ENCODE measurements at places on chromosomes 7 and 10.

DNA sequence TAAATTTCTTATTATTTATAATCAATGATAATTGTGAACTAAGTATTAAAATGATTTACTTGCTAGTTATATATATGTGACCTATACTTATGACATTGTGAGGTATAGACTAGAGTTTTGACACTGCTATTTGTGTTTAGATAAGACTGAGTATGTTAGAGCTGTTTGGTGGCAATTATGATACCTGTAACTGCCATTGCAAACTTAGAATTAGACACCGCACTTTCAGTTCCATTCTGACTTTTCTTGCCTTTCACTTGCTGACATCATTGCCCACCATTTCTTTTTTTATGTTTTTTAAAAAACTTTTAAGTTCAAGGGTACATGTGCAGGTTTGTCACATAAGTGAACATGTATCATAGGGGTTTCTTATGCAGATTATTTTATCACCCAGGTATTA is 214.5 kb downstream of the MBL2 start:
- no peak for DNase-seq

- DNase-seq, result no peak
Measured at GRCh38 chr7:157432957-157433576, 96.3 kb downstream of the DNAJB6 start.

DNA sequence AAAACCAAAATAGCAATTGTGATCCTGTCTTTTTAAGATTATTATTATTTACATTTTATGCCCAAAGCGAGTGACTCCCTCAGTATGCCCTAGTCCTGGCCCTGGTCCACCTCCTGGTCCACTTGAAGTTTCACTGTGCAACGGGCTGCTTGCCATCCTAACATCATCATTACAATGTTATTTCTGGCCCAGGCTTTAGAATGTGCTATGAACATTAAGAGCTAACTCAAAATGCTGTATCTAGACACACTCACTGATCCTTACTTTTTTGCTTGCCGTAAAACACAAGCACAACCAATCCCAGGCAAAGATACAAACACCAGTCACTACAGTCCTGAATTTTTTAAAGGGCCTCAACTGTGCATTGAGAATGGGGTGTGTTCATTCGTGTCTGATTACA is 38.4 kb downstream of the RHOBTB1 start:
- no peak for DNase-seq

DNA sequence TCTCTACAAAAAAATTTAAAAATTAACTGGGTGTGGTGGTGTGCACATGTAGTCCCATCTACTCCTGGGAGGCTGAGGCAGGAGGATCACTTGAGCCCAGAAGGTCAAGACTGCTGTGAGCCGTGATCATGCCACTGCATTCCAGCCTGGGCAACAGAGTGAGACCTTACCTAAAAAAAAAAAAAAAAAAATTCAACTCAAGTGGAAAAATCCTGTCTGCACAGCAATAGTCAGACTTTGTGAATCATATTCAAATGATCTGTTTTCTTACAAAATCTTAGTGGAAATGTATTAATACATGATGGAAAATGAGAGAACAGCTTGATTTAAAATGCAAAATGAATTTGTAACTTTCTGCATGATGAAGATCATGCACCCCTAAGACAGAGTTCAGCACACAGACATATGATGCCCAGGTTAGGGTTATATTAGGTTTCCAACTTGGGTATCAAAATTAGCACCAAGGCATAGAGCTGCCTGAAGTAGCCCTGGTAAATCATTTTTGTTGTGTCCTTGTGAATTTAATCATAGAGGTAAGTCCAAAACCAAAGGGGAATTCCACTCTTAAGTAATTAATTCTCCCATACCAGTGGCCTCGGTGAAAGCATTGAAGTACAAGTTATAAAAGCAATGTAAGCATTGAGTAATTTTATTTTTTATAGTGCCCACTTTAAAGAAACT is 93.8 kb downstream of the ADD3 start:
- DNase-seq, result no peak

DNA sequence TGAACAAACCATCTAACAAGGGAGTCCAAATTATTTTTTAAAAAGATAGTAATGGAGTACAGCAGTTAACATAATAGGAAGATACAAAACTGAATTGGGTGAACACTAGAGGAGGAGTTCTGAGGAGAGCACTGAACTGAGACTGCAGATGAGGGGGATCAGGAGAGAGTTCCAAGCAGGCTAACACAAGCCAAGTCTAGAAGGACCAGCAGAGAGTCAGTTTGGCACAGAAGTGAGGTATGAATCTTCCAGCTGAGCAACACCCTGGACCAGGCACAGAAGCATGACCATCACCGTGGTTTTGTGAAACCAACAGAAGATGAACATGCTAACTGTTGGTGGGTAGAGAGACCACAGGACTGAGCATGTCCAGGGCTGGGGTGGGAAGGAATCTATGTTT is 30.8 kb upstream of the PLCE1 start:
- no peak for DNase-seq

DNA sequence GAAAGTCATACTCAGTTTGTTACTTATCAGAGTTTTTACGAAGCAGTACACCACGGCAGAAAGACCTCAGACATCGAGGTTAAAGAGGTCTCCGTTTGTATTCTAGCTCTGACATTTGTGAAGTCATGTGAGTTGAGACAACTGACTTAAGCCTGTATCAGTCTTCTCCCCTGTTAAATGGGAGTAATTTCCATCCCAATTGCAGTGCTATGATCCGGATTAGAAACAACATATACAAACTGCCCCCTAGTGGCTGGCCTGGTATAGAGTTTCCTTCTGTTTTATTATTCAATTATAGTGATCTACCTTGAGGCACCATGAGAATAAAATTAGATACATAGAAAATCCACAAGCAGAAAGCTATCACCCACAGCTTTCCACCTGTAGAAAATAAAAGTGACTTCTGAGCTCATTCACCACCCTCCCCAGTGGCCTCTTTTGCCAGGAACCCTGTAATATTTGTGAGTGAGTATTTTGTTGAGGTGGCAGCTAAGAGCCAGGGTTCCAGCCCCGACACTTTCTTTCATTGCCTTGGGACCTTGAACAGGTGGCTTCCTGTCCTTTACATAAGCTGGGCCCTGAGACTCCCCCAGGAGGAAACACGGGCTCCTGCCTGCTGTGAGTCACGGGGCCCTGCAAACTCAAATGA is 607.2 kb upstream of the MGMT start:
- DNase-seq, result no peak

DNA sequence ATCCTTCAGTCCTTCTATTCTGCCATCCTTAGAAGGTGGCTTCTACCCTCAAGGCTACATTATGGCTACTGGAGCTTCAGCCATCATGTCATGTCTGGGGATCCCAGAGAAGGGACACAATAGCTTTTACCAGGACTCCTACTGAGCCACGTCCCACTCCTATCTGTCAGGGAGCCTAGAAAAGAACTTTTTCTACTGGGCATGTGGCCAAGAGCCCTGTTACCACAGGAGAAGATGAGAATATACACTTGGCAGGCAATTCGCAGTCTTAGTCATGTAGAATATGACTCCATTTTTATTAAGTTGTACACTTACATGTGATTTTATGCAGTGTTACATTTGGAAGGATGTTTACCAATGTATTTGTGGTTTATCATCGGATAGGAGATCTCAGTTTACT is 64.6 kb upstream of the KCNMA1 start:
- no peak for DNase-seq

GRCh38 chr7:131955679-131956078 is 399.3 kb upstream of the PODXL start:
- no peak for DNase-seq

DNA sequence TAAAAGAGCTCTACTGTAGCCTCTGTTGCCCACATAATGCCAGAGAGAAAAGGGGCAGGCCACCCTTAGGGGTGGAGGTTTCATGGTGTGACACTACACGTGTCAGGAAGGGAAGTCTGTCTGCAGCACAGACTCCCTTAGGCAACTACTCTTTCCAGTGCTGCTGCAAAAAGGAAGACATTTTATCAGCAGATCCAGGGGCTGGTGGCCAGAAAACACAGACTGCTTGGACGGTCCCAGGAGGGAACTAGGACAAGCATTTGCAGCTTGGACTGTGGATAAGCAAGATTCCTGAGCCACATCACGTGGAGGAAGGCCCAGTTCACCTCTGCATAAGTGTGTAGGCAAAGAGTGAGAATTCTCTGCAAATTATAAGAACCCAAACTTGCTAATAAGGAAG is 220.8 kb downstream of the FANK1 start:
- DNase-seq, result no peak

GRCh38 chr10:72356115-72356514 is 1.4 kb upstream of the DNAJB12 start:
- no peak for DNase-seq

DNA sequence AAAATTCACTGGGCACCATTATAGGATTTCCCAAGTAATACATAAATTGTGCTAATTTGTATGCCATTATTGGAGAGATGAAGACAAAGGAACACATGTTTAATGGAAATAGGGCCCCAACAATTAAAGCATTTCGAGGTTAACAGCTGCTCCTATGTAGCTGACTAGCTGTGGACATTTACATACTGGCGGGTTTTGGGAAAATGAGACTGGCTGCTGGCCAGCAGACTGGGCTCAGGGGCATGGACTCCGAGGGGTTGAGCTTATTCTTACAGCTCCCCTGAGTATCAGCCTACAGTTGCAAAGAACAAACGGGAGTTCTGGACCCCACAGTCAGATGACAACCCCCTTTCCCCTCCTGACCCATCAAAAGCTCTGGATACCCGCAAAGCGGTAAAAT is 91.9 kb upstream of the MYO3A start:
- DNase-seq, result no peak

DNA sequence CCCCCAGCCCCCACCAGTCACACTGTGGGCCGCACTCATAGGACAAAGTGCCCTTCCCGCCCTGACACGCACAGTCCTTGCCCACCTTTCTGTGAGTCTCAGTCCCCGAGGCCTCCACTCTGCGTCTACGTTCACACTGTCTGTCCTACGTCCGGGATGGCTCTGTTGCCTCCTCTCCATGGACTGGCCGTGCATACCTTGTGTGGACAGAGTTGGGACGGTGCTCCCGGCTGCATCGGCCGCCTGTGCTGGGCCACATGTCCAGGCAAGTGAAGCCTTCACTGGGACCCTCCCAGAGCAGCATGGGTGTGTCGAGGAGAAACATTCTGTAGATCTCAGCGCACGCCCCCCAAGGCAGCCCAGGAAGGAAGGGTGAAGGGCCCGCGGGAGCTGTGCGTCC is 239.0 kb downstream of the MGMT start:
- no peak for DNase-seq

DNA sequence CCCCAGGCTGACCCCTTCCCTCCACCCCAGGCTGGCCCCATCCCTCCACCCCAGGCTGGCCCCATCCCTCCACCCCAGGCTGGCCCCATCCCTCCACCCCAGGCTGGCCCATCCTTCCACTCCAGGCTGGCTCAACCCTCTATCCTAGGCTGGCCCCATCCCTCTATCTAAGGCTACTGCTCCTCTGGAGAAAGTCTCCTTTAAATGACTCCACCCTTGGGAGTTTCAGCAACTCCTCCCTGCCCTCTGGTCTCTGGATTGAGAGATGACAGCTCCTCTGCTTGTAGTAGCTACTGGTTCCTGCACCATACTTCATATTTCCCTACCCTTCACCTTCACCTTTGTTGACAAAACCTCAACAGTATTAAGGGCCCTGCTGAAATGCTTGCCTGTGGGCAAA is 8.5 kb downstream of the PRLHR start:
- no peak for DNase-seq

GRCh38 chr7:30323006-30323355 is 38.6 kb downstream of the ZNRF2 start:
- DNase-seq, result no peak

DNA sequence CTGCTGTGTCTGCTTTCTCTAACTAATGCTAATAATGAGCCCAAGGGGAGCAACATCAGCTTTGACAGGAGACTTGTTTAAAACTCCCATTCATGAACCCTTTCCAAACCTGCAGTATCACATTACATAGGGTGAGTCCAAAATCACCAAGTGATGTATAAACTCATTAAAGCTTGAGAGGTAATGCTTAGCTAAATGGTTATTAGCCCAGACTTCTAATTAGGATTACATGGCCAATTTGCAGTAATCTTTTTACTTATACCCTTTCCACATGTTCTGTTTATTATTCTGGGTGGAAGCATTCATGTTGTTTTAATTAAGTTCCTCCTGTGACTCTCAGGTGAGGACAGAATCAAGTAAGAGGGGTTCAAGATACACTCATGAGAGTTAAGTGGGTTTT is 17.5 kb downstream of the ZNF138 start:
- no peak for DNase-seq

- no peak for DNase-seq
Measured at GRCh38 chr10:106655165-106655564, 509.3 kb downstream of the SORCS1 start.

DNA sequence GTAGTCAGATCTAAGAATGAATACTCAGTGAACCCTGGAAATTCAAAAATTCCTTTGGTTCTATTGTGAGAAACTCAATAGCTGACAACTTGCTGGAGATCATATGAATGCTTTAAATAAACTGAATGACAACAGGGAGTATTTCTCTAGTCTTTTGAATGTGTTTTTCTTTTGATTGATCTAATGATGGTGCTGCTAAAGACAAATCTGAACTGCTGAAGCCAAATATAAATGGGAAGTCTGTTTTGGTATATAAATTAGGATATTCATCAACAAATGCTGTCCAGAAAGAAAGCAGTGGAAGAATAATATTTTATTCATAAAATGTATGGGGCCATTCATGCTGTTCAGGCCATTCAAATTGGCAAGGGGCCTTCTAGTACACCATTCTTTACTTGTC is 79.4 kb downstream of the ITGB1 start:
- DNase-seq, result no peak

- DNase-seq, result peak; percentile 76
Measured at GRCh38 chr10:14665304-14665703, 109.4 kb downstream of the FAM107B start.

DNA sequence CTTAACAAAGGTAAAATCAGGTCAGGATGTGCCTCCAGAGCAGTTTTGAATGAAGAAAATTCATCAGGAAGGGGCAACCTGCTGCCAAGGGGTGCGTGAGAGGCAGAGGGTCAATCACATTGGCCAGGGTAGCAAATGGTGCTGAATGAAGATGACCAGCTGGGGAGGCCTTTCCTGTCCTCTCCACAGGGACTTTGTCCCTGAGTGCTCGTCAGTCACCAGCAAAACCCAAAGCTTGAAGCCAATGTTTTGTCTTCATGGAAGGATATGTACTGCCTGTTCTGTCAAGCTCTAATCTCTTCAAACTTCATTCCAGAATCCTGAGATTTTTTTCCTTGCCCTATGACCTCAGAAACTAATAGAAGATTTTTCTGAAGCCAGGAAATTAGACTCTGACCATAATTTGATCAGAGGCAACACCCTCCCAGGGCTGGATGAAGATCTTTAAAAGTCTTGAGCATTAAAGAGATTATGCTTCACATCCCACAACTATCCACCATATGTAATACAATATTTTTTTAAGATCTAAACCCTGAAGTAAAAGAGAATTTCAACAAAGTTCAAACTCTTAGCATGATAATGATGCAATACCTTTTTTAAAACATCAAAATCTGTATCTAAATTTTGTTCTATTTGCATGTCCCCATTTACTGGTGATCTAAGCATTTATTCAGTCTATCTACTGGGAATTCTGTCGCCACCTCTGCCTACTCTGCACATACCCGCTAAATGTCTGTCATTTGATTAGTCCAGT is 243.0 kb downstream of the SNX13 start:
- no peak for DNase-seq
